Right cardiac atrium (tissue), 5 donors: ENCODE measurements at places on chromosomes 1 and 21. TPM values are rescaled to one million over a fixed set of nuclear protein-coding genes. Genes with fewer than 3 reads are reported as not detected.

The LCE1B gene
- not detected for total RNA-seq

The DCST1 gene
- total RNA-seq, result not detected

The PALMD gene
- total RNA-seq, result 79.6 TPM

The ACTRT2 gene
- not detected for total RNA-seq

The SERINC2 gene
- 1.3 TPM for total RNA-seq

The TFF3 gene
- 2.2 TPM for total RNA-seq

The SNRPE gene
- 55.2 TPM for total RNA-seq

The C1orf167 gene
- 2.7 TPM for total RNA-seq

The DENND2D gene
- 2.1 TPM for total RNA-seq

The TCEA3 gene
- total RNA-seq, result 57.6 TPM

The ADCY10 gene
- total RNA-seq, result 0.09 TPM

The C8B gene
- total RNA-seq, result not detected

The CDA gene
- total RNA-seq, result 2.2 TPM

The GBP1 gene
- total RNA-seq, result 11.6 TPM

The OPRD1 gene
- total RNA-seq, result not detected

The FAM167B gene
- 4.4 TPM for total RNA-seq

The USH2A gene
- total RNA-seq, result 2.6 TPM

The LORICRIN gene
- not detected for total RNA-seq

The KIRREL1 gene
- total RNA-seq, result 11.7 TPM

The PLEKHO1 gene
- total RNA-seq, result 51.4 TPM
